Muscle of back (tissue), 13 donors: ENCODE measurements at places on chromosomes 16 and 17. TPM values are rescaled to one million over a fixed set of nuclear protein-coding genes. Genes with fewer than 3 reads are reported as not detected.

Gene RAB11FIP4
- 0.66 TPM for polyA plus RNA-seq

DNA sequence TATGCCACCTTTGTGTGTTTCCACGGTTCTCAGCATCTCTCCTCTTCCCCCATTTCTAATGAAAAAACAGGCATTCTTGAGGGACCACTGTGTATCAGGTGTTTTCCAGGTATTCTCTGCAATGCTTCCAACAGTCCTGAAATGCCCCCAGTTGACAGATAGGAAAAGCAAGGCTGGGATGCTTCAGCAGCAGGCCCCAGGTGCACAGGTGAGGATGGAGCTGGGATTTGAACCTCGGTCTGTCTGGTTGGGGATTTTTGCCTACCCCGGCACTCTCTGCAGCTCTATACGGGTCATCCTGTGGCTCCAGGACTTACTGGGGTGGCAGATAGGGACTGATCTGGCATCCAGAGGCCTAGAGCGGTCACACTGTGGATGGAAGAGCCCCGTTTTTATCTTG lies 180.5 kb upstream of the GSE1 start:
- no peak for DNase-seq

Gene DNAI2
- 0.18 TPM for polyA plus RNA-seq

Gene SPN
- polyA plus RNA-seq = 1.7 TPM

DNA sequence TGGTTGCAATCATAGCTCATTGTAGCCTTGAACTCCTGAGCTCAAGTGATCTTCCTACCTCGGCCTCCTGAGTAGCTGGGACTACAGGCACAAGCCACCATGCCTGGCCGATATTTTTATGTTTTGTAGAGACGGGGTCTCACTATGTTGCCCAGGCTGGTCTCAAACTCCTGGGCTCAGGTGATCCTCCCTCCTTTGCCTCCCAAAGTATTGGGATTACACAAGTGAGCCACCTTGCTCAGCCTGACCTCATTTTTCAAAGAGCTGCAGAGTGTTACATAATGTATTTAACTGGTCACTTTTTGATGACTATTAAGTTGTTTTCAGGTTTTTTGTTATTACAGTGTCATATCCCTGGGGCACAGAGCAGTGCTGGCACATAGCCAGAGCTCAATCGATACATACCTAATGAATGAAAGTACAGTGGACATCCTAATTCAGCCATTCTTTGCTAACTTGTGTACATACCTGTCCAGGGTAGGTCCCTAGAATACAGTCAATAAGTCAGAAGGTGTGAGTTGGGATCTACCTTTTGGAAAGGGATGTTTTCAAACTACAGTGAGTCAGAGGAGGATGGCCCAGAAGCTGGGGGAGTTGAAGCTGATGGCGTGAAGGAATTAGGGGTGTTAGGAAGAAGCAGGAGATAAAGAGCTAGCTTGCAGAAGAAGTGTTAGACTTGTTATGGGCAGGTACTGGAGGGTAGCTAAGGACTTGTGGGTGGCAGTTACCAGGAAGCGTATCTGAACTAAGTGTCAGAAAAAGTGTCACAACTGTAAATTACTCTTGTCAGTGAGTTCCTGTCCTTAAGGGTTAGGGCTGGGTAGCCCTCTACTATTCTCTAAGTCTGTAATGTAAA lies 20.1 kb upstream of the CYLD start:
- no peak for DNase-seq

DNA sequence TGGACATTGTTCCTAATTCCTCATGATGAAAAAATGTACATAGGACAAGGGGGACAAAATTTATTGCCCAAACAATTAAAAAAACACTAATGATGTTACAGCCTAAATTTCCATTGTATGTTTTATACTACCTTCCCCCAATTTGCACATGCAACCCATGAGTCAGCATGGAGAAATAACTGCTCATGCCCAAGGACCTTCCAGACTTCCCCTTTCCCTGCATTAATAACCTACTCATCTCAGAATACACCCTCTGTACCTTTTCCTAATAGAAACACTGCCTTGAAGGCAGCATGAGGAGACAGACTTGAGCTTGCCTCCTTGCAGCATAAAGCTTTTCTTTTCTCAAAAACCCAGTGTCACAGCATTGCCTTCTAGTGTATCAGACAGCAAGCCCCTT lies 2402.8 kb downstream of the TP53TG3F start:
- no peak for DNase-seq

DNA sequence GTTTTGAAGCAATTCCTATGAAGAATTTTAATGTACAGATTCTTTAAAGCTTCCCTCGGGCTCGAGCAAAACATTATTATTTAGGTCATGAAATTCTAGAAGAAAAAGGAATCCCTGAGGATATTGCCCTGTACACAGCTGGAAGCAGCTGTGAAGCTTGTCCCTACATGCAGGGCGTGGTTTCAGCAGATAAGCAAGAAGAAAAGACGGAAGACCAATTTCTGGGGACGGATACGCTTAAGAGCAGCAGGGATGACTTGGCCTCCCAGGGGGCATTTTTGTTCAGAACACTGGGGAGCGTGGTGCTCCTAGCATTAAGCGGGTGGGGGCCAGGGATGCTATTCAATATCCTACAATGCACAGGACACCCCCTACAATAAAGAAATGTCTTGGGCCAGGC lies 34.3 kb downstream of the LITAF start:
- peak; percentile 67 for DNase-seq

DNA sequence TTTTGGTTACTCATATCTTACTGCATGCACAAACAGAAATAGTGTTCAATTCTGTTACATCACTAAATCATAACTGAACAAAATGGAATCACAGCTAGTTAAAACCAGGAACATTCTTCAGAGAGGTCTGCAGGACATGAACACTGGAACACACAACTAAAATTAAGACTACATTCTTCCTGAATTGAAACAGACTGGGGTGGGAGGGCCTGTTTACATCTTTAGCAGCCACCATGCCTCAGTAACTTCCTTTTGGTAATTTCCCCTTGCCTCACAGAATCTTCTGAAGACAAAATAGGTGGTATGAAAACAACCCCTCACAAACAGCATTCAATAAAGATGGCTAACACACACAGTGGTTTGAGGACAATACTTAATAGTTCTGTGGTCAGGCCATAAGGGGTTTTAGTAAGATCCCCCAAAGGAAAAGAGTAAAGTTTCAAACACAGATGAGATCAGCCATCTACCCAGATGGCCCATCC lies 6.5 kb downstream of the MARF1 start:
- no peak for DNase-seq

Gene CNP
- polyA plus RNA-seq = 45.5 TPM

Gene CCL5
- 7.3 TPM for polyA plus RNA-seq

- no peak for DNase-seq
These were observed 373 bp downstream of the CMC2 start for GRCh38 chr16:81006211-81006812.

Gene RGS9
- polyA plus RNA-seq = 4.3 TPM

GRCh38 chr16:56628486-56629350 lies 3.1 kb downstream of the MT1E start:
- DNase-seq = no peak

Gene CALB2
- 0.62 TPM for polyA plus RNA-seq

- no peak for DNase-seq
These were observed 6.7 kb upstream of the KRT31 start for GRCh38 chr17:41404024-41404671.

DNA sequence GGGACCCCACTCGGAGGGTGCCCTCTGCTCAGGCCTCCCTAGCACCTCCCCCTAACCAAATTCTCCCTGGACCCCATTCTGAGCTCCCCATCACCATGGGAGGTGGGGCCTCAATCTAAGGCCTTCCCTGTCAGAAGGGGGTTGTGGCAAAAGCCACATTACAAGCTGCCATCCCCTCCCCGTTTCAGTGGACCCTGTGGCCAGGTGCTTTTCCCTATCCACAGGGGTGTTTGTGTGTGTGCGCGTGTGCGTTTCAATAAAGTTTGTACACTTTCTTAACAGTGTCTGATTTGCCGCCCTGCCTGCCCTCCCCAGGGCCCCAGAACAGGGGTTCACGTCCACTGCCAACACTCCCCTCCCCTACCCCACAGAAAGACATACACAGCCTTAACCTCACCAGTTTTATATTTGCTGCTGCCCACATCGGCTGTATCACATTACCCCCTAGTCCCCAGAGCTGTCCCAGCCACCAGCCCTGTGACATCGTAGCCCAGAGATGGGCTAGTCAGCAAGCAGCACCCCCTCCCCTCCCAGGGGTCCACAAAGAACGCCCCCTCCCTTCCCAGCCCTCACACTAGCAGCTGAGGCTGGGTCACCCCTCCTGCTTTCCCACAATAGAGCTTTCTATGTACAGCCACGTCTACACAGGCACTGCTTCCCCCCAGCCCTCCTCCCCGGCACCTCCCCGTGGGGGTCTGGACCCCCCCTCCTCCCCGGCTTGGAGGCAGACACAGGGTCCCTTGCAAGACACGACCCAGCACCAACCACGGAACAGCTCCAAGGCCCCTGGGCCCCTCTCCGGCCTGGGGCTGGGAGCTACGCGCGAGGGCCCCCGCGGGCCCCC lies 7.9 kb downstream of the GRN start:
- DNase-seq = no peak

DNA sequence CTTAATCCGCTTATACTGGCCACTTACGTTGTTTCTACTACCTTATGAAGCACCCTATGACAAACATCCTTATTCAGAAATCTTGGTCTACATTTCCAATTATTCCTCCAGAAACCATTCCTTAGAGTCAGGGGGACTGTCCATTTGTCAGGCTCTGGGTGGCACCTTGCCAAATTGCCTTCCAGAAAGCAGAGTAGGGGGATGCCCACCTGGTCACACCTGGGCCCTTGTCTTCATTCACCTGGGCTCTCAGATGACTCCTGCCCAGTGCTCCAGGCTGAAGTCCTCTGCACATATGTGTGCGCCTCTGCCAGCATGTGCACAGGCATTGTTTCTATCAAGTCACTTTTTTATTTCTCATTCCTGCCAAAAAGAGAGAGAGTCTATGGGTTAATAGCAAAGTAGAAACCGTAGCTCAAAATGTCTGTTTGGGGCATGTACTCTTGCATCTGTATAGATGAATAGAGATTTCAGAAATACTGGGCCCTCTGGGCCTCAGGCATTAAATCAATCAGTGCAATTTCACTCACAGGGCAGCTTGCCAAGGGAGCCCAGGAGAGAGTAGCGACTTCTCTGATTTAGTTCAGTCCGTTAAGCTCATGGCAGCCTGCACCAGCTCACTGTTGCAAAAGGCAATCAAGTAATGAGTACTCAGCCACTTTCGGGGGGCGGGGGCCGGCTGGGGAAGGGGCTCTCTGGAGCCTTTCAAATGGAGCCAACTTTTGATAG lies 104.7 kb downstream of the SOCS1 start:
- DNase-seq = no peak

Gene RAP1GAP2
- polyA plus RNA-seq = 3.7 TPM

GRCh38 chr17:7845359-7846062 lies 9.4 kb upstream of the TMEM88 start:
- no peak for DNase-seq

DNA sequence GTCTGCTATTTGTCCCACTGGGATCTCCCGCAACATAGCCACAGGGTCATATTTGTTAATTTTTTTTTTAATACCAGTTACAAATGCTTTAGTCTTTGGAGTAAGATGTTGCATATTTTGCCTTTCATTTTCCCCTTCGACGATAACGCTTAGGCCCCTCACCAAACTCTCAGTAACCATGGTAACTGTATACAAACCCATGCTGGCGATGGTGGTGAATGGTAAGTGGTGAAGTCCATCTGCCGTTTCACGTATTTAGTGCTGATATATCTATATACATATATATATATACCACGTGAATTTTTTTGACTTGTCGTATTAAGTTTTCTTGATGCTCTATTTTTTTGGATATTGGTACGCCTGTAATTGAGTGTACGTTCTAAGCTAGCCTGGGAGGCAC lies 263.7 kb downstream of the RBFOX1 start:
- DNase-seq = no peak

DNA sequence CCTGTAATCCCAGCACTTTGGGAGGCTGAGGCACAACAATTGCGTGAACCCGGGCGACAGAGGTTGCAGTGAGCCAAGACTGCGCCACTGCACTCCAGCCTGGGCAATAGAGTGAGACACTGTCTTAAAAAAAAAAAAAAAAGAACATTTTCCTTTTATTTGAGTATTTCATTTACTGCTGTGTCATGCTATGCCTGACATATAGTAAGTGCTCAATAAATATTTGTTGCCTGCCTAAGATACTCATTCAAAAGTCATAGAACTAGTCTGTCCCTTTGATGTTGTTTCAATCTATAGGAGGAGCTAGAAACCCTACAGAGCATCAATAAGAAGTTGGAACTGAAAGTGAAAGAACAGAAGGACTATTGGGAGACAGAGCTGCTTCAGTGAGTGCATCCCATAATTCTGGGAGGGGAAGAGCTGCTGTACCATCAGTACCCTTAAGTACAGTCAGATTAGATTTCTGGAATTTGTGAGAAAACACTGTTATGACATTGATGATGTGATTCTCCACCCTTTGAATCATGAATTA lies 20.0 kb downstream of the CALCOCO2 start:
- DNase-seq = no peak

GRCh38 chr17:78154903-78155811 lies 9.0 kb downstream of the C17orf99 start:
- DNase-seq = no peak

Gene KRTAP9-9
- polyA plus RNA-seq = not detected

Gene MYO15A
- polyA plus RNA-seq = 0.72 TPM

DNA sequence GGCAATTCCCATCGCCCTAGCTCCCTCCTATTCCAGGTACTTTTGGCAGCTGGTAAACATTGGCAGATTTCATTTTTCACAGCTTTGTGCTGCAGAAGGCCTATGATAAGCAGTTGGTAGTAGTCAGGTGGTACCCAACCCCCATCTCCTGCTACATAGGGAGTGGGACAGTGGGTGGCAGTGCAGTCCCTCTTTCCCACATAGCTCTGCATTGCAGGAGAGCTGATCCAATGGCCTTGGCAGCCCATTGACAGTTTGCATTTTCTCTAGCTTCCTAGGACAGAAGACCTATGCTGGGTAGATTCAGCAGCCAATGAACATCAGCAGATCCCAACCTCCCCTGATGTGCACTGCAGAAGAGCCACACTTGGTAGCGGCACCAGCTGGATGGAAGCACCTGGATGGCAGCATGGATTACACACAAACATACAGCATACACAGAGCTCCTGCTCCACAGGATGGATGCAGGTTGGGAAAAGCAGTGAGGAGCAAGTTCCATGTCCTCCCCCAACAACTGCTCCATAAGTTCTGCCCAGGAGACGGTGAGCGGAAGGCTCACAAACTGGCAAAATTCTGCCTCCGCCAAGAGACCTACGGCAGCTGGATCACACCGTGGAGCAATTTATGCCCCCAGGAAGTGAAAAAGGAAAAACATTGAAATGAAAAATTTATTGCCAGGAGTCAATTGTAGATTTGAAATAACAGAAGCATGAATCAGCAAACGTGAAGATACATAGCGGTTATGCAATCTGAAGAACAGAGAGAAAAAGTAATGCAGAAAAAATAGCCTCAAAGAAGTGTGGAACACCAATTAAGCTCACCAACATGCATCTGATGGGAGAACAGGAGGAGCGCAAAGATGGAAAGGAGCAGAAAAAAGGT lies 95.7 kb downstream of the CACNG1 start:
- no peak for DNase-seq

- no peak for DNase-seq
These were observed 2.6 kb downstream of the LRRC75A start for GRCh38 chr17:16489431-16489830.

Gene GPR139
- polyA plus RNA-seq = not detected
